Activated naive CD8-positive, alpha-beta T cell treated with anti-CD3 and anti-CD28 coated beads, Interleukin-2, amount 50 U/mL, for 24 hours (primary cell): ENCODE measurements at places on chromosomes 2 and 18.
A peak's percentile ranks its signal among the peaks of the same experiment; 100 is the strongest.

- DNase-seq, result no peak
Measured at GRCh38 chr2:178579006-178579405, 98.7 kb downstream of the PLEKHA3 start.

DNA sequence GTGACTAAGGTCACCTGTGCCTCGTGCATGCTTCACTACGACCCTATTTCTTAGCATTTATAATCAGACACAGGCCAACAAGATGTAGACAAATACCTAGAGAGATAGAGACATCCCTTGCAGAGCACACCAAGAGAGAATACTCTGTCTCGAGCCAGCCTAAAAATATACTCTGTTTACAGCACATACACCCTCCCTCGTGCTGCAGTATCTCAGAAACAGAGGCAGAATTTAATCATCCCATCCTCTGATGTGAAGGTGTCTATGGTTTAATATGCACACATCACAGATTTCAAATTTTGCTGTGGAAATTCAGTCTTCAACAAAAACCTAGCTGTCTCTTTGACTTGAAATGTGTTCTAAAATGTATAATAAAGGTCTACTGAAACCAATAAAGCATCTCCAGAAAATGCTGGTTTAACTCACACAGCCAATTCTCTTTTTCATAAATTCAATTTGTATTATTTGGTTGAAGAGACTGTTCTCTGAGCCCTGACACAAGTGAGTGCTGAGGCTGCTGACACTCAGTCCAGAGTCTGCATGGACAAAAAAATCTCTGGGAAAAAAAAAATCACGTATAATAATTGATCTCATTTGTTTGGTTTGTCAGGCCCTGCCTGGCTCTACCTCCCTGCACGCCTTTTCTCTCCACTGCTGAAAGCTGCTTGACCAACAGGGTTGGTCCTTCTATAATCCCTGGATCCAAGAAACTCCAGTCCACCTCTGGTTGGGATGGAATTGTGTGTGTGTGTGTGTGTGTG lies 142.0 kb upstream of the FSHR start:
- DNase-seq, result no peak

DNA sequence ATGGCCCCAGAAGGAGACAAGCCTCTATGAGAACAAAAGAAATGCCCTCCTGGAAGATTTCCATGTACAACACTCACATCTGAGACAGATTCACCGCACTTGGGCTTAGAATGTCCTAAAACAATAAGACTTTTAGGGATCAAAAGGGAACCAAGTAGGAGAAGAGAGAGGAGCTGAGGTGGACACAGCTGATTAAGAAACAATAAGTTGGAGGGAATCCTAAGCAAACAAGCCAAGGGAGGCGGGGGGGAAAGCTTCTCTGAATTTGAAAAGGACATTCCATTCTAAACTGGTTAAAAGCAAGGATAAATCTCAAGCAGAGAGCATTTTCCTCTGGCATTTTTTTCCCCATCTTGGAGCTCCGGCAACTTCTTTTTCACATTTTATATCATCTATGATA lies 9.9 kb downstream of the ACVR1 start:
- DNase-seq, result no peak

GRCh38 chr2:119716284-119716672 lies 37.3 kb downstream of the TMEM177 start:
- DNase-seq, result no peak

DNA sequence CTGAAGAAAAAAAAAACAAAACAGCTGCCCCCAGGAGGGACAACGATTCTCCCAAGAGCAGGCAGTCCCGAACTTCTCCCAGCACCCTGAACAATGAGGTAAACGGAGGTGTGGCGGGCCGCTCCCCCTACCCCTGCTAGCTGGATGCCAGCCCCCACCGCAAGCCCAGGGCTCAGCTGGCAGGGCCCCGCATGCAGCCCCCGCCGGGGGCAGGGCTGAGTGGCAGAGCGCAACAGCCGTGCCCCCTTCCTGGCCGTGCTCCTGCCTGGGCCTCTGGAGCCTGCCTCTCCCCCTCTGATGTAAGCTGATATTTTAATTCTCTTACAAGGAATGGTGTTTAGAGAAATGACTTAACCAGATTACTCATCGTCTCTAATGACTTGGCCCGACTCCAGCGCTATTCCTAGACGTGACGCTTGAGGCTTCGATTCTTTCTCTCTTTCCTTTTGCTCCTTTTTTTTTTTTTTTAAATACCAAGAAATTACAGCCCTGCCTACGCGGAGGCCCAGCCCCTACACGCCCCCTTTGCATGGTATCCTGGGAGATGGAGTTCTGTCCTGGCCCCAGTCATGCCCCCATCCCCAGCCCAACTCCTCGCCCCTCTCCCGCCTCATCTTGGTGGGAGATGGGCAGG lies 4.6 kb upstream of the ARID5A start:
- peak; percentile 84 for DNase-seq

- no peak for DNase-seq
Measured at GRCh38 chr2:18722101-18722500, 132.7 kb upstream of the NT5C1B start.

GRCh38 chr2:219099329-219099728 lies 38.6 kb upstream of the IHH start:
- no peak for DNase-seq

- DNase-seq, result no peak
Measured at GRCh38 chr2:230931556-230932231, 6.7 kb upstream of the GPR55 start.
